ENCODE measurements at places on chromosomes 2 and 18. TPM values are rescaled to one million over a fixed set of nuclear protein-coding genes. Genes with fewer than 3 reads are reported as not detected.

Gene SCG2
- total RNA-seq: 3.0 TPM

Gene NR4A2
- 0.34 TPM for total RNA-seq

Gene IL36A
- not detected for total RNA-seq

Gene FKBP1B
- 16.8 TPM for total RNA-seq

Gene UNC50
- 31.1 TPM for total RNA-seq

Gene DUSP2
- total RNA-seq: 1.2 TPM

Gene LYPD6B
- total RNA-seq: not detected

Gene SNORC
- total RNA-seq: 1.5 TPM

Gene CIB4
- total RNA-seq: not detected

Gene CHRNG
- total RNA-seq: not detected

Gene MBD1
- total RNA-seq: 58.9 TPM

Gene PDE11A
- total RNA-seq: not detected

Gene ZC3H6
- total RNA-seq: 1.3 TPM

Gene CAMKMT
- 2.5 TPM for total RNA-seq

Measured in bronchus fibroblast of lung (primary cell).